ENCODE measurements at places on chromosomes 5 and 9. TPM values are rescaled to one million over a fixed set of nuclear protein-coding genes. Genes with fewer than 3 reads are reported as not detected.

The SLC9A3 gene
- 5.6 TPM for polyA plus RNA-seq

The CDH9 gene
- polyA plus RNA-seq = 5.7 TPM

The ADAMTS6 gene
- 6.9 TPM for polyA plus RNA-seq

The KCNT1 gene
- 24.7 TPM for polyA plus RNA-seq

The ESM1 gene
- polyA plus RNA-seq = 1.1 TPM

The C7 gene
- polyA plus RNA-seq = 25.4 TPM

GRCh38 chr5:100550531-100551051 lies 15.4 kb downstream of the FAM174A start:
- no peak for DNase-seq

DNA sequence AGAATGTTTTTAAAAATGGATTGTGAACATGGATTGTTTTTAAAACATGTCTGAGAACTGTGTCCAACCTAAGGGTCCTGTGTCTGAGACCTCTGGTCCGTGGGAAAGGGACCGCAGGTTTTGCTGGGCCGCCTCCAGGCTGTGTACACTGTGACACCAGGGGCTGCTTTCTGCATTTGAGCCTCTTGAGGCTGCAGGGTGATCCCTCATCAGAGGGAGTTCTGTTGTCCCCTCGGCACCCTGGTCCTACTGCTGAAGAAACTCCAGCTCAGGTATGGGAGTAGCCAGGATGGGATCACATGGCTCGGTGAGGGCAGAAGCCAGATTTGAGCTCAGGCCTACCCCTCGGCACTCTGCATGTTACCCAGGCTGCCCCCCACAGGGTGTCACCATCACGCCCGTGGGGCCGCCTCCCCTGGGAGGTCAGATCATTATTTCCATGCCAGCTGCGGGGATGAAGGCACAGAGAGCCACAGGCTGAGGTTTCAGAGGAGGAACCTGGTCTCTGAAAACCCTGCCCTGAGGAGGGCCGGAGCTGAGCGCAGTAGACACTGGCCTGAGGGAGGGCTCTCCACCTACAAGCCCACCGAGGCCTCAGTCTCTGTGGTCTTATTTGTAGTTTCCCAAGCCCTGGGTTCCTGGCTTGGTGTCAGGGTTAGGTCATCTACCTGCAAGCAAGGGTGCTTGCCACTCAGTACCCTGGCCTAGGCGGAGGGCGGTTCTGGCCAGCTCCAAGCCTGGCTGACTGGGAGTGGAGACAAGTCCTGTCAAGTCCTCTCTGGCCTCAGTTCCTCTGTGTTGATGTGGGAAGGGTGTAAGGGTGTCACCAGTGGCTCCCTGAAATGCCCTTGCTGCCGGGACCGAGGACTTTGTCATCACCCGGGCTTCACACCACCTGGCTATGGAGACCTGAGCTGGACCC lies 2.8 kb downstream of the PRR7 start:
- no peak for DNase-seq

- DNase-seq = no peak
Observed at GRCh38 chr9:91495450-91495849, 71.8 kb upstream of the NFIL3 start.

DNA sequence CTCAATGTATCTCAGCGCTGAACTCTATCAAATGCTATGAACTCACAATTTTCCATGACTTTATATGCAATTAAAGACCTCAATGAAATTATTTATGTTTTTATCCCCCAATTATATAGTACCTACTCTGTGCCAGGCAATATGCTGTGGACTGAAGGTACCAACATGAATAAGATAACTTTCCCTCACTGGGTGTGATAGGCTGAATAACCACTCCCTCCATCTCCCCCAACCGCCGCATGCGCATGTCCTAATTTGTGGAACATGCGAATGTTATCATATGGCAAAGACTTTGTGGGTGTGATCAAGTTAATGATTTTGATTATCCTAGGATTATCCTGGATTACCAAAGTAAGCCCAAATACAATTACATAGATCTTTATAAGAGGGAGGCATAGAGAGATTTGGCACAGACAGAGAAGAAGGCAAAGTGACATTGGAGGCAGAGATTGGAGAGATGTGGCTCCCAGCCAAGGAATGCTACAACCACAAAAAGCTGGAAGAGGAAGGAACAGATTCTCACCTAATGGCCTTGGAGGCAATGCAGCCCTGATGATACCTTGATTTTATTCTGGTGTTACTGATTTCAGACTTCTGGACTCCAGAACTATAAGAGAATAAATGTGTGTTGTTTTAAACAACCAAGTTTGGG lies 149.1 kb upstream of the VCAN start:
- DNase-seq = no peak

DNA sequence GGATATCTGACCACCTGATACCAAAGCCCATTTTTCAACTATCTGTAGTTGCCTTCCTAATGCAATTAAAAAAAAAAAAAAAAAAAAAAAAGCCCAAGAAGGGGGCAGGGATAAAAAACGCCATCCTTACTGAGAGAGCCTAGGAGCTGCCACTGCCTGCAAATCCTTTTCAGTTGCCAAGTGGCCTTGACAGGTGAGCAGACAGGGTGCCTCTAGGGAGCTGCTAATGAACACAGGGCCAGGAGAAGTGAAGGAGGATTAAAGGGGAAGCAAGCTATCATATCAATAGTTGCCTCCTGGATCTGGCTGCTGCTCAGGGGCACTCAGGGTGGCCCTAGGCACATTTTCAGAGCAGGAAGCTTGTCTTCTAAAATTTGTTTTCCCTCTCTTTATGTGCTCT lies 547.4 kb downstream of the TLE1 start:
- no peak for DNase-seq

DNA sequence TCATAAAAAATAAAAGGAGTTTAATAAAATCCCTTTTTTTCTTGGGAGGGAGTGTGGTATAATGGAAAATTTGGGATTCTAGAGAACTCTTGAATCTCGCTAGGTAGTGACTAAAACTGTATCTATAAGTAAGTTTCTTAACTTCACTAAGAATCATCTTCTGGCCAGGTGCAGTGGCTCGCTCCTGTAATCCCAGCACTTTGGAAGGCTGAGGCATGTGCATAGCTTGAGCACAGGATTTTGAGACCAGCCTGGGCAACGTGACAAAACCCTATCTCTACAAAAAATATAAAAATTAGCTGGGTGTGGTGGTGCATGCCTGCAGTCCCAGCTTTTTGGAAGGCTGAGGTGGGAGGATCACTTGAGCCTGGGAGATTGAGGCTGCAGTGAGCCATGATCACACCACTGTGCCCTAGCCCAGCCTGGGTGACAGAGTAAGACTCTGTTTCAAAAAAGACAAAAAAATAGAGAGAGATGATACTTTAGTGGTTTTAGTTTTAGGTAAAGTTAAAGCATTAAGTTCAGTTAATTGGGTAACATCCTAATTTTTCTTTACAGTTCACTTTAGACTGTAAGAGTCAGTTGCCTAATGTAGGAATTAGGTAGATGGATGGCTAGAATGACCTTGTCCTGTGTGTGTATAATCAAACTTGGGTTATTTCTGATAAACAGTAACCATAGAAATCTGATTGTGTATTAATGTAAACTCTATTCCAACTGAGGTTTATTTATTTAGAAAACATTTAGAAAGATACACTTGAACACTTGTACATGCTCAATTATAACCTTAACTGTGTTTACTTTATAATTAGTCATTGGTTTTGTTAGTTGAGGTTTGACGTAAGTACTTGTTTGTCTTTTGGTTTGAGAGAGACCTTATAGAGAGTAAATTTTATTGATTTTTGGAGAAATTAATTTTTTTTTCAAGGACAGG lies 17.8 kb downstream of the UNC13B start:
- no peak for DNase-seq

- no peak for DNase-seq
Observed at GRCh38 chr9:20315677-20316076, 306.6 kb downstream of the MLLT3 start.

DNA sequence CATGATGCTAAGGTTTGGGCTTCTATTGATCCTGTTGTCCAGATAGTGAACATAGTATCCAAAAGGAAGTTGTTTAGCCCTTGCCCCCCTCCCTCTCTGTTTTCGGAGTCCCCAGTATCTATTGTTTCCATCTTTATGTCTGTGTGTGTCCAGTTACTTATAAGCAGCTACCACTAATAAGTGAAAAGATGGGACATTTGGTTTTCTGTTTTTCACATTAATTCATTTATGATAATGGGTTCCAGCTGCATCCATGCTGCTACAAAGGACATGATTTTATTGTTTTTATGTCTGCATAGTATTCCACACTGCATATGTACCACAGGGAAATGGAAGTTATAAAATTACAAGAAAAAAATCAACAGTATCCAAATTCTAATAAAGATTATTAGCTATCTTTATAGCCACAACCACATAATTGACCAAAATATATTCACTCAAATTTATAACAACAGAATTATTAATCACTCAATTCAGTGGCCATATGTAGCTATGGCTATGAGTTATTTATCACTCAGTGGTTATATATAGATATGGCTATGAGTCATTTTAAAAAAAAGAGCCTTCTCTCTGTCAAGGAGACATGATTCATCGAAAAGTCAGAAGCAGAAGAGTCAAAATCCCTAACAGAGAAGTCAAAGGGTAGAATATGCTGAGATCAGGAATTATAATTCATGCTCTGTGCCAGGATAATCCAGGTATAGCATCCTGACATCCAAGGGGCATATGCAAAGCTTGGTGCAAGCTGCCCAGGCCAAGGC lies 367.5 kb downstream of the DEPDC1B start:
- no peak for DNase-seq

- DNase-seq = no peak
Observed at GRCh38 chr9:131043646-131044045, 34.7 kb downstream of the LAMC3 start.

DNA sequence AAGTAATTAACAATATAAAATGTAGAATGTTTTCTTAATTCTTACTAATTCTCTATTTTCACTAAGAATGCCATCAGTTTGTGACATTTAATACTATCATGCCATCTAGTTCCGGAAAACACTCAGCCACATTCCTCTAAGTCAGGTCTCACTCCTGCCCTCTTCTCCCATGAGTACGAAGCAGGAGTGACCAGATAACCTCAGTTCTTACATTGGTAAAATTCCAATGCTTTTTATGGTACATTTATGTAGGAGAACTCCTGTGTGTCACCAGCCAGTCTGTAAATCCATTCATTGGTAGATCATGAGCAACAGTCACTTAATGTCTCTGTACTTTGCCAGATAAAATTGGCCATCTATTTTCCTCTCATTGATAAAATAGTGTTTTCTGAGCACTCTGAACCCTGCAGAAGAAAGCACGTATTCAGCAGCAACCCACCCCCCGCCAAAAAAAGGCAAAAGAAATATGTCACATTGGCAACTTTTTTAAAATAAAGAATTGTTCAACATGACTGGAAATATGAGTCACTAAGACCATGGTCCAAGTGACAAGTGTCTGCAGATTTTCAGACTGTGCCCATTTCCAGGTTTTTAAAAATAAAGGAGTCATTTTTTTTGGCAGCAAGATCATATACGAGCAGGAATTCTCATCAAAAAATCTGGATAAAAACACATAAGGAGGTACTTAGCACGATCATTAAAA lies 11.8 kb downstream of the GLIS3 start:
- DNase-seq = no peak

DNA sequence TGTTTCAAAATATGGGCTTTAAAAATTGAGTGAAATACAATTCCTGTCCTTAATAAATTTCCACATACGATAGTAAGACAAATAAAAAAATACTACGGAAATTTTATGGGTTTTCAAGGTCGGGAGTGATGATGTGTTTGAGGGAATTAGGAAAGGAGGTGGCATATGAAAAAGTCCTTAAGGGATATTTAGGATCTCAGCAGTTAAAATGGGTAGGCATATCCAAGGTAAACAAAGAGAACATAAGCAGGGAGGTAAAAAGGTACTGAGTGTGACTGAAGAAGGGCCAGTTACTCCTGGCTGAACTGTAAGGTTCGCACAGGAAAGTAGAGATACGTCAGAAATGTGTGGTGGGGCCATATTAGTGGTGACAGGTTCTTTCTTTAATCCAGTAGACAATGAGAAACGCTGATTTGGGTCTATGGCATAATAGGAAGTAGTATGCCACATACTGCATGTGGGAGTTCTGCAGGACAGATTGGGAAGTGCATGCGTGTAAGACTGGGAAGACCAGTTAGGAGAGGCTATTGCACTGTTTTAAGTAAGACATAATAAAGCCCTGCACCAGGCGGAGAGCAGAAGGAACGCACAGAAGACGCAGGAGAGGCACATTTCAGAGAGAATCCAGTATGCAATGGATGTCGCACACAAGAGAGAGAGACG lies 937 bp upstream of the HMGCR start:
- DNase-seq = peak; percentile 56

GRCh38 chr9:18056993-18057369 lies 417.0 kb upstream of the ADAMTSL1 start:
- DNase-seq = no peak

DNA sequence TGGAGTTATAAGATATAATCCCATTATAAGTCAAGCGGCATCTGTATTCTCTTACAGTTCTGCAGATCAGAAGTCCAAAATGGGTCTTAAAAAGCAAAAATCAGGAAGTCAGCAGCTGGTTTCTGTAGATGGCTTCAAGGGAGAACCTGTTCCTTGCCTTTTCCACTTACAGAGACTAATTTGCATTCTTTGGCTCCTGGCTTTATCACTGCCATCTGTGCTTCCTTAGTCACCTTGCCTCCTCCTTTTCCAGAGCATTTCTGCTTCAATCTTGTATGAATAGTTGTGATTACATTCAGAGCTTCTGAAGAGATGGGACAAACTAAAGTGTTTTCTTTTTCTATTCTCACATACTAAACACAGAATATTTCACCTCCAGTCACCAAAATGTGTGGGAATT lies 647.3 kb upstream of the GRAMD2B start:
- no peak for DNase-seq

DNA sequence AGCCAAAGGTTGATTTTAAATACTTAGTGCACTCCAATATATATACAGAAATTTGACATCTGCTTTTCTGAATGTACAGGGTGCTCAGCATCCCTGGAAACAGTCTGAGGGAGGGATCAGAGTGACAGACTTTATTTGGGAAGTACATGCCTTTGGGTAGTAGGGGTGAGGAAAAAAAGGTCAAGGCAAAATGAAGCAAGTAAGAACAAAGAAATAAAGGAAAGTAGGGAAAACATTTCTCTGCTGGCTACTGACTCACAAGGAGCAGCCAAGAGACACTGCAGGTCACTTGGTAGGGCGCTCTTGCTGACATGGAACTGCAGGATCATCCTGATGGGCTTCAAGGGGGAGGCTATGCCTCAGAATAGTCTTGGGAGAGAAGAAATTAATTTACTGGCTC lies 380.9 kb downstream of the RAB3C start:
- DNase-seq = no peak

- DNase-seq = no peak
Observed at GRCh38 chr9:118954857-118955256, 414.4 kb downstream of the BRINP1 start.
